Breast epithelium (tissue), 4 donors: ENCODE measurements at places on chromosomes 2 and 18.

GRCh38 chr18:48991319-48991660 is 40.5 kb upstream of the SMAD7 start:
- no peak overlapping the region for H3K4me3 ChIP-seq
- H3K36me3 ChIP-seq = no peaks in the 10 kb centered on the region
- H3K4me1 ChIP-seq = no peaks in the 10 kb centered on the region
- no peak for DNase-seq

DNA sequence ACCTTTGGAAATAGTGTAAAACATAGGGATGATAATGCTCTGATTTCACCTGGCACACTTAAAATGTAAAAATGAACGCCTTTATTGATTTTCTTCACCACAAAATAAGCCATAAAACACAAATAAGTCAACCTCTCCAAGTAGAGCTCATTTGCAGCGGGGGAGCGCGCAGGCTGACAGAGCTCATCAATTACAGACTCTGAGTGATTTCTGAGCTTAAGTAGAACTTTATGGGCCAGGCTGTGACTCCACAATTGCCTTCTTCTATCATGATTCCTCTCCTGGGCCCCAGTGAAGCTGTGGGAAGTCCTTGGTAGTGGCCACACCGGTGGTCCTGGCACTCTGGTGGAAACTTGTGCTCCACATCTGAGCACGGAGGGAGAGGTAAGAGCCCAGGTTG is 789.0 kb upstream of the RAB6C start:
- H3K36me3 ChIP-seq = no peaks in the 10 kb centered on the region
- DNase-seq = no peak
- no peaks in the 10 kb centered on the region for H3K4me1 ChIP-seq
- H3K4me3 ChIP-seq = no peak overlapping the region
- no peaks in the 10 kb centered on the region for H3K27me3 ChIP-seq

- H3K4me1 ChIP-seq = no peaks in the 10 kb centered on the region
- no peak for DNase-seq
- no peaks in the 10 kb centered on the region for H3K36me3 ChIP-seq
- no peak overlapping the region for H3K4me3 ChIP-seq
- no peaks in the 10 kb centered on the region for H3K27me3 ChIP-seq
These were observed 12.9 kb downstream of the GPR17 start for GRCh38 chr2:127658641-127659407.

GRCh38 chr2:227789803-227790202 is 23.8 kb upstream of the CCL20 start:
- H3K4me3 ChIP-seq = no peak overlapping the region
- H3K4me1 ChIP-seq = no peaks in the 10 kb centered on the region
- no peaks in the 10 kb centered on the region for H3K36me3 ChIP-seq
- H3K27ac ChIP-seq = no peak overlapping the region

GRCh38 chr2:101699755-101700461 is 2.4 kb downstream of the MAP4K4 start:
- H3K27ac ChIP-seq = peak overlapping the region; percentile 74
- no peaks in the 10 kb centered on the region for H3K4me1 ChIP-seq
- H3K27me3 ChIP-seq = no peaks in the 10 kb centered on the region

DNA sequence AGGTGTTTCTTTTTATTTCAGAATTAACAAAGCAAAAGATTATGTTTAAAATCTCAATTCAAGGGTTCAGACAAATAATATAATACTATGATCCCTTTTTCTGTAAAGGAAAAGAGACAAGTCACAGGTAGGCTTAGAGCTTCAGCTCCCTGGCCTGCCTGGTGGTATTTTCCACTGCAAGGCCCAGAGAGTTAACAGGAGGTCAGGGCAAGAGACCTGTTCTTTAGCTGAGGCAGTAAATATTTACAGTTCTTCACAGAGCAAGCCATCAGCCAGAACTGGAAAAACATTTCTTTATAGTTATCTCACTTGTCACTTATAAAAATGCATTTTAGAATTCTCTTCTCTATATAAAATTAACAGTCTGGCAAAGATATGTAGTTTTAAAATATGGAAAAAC is 70.1 kb downstream of the EPG5 start:
- H3K27me3 ChIP-seq = no peaks in the 10 kb centered on the region
- DNase-seq = no peak
- H3K27ac ChIP-seq = no peak overlapping the region
- H3K36me3 ChIP-seq = peaks cover 5% of the 10 kb centered on the region
- no peak overlapping the region for H3K4me3 ChIP-seq

- H3K4me1 ChIP-seq = no peaks in the 10 kb centered on the region
- no peak for DNase-seq
These were observed 1026.6 kb upstream of the DDX18 start for GRCh38 chr2:116787848-116788247.

- no peak for DNase-seq
- no peak overlapping the region for H3K4me3 ChIP-seq
These were observed 114.8 kb downstream of the PLB1 start for GRCh38 chr2:28610583-28611201.

GRCh38 chr18:38241216-38241615 is 675.6 kb upstream of the CELF4 start:
- no peaks in the 10 kb centered on the region for H3K4me1 ChIP-seq
- H3K36me3 ChIP-seq = no peaks in the 10 kb centered on the region
- DNase-seq = no peak
- H3K27me3 ChIP-seq = no peaks in the 10 kb centered on the region

GRCh38 chr2:61415265-61415664 is 55.6 kb downstream of the USP34 start:
- no peak overlapping the region for H3K4me3 ChIP-seq
- peaks cover 6% of the 10 kb centered on the region for H3K4me1 ChIP-seq
- no peaks in the 10 kb centered on the region for H3K27me3 ChIP-seq
- no peak overlapping the region for H3K27ac ChIP-seq

- no peak for DNase-seq
- H3K4me3 ChIP-seq = no peak overlapping the region
- H3K36me3 ChIP-seq = no peaks in the 10 kb centered on the region
- no peaks in the 10 kb centered on the region for H3K27me3 ChIP-seq
These were observed 6.4 kb downstream of the AGAP1 start for GRCh38 chr2:235500110-235500760.

GRCh38 chr2:32452338-32453064 is 95.7 kb downstream of the BIRC6 start:
- no peak overlapping the region for H3K4me3 ChIP-seq
- no peaks in the 10 kb centered on the region for H3K4me1 ChIP-seq
- no peaks in the 10 kb centered on the region for H3K36me3 ChIP-seq
- no peaks in the 10 kb centered on the region for H3K27me3 ChIP-seq
- no peak overlapping the region for H3K27ac ChIP-seq

GRCh38 chr2:215983581-215984351 is 29.6 kb downstream of the MREG start:
- peak overlapping the region; percentile 91 for H3K27ac ChIP-seq
- H3K36me3 ChIP-seq = no peaks in the 10 kb centered on the region
- no peak overlapping the region for H3K4me3 ChIP-seq
- H3K27me3 ChIP-seq = no peaks in the 10 kb centered on the region
- no peaks in the 10 kb centered on the region for H3K4me1 ChIP-seq
- DNase-seq = no peak

DNA sequence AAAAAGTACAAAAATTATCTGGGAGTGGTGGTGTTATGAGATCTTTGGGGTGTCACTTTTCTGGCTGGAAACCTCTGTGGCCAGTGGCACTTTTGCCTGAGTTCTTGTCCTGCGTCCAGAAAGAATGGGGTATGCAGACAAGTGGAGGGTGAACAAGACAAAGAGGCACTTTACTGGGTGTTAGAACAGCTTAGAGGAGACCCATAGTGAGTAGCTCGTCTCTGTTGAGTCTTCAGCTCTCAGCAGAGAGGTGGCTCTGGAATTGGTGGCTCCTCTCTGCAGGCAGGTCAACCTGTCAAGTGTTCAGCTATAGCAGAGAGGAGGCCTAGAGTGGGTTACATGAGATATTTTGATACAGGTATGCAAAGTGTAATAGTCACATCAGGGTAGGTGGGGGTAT is 26.1 kb downstream of the CRYGD start:
- no peak overlapping the region for H3K4me3 ChIP-seq
- no peaks in the 10 kb centered on the region for H3K27me3 ChIP-seq
- DNase-seq = no peak
- H3K4me1 ChIP-seq = no peaks in the 10 kb centered on the region

GRCh38 chr2:111221701-111222100 is 101.0 kb downstream of the BCL2L11 start:
- H3K27ac ChIP-seq = no peak overlapping the region
- H3K36me3 ChIP-seq = no peaks in the 10 kb centered on the region
- H3K4me3 ChIP-seq = no peak overlapping the region
- no peak for DNase-seq
- H3K27me3 ChIP-seq = no peaks in the 10 kb centered on the region
- H3K4me1 ChIP-seq = no peaks in the 10 kb centered on the region

- H3K36me3 ChIP-seq = no peaks in the 10 kb centered on the region
- DNase-seq = no peak
- H3K27ac ChIP-seq = no peak overlapping the region
- H3K4me1 ChIP-seq = no peaks in the 10 kb centered on the region
- no peak overlapping the region for H3K4me3 ChIP-seq
- H3K27me3 ChIP-seq = no peaks in the 10 kb centered on the region
These were observed 486.7 kb downstream of the EPHA4 start for GRCh38 chr2:221085341-221085900.

DNA sequence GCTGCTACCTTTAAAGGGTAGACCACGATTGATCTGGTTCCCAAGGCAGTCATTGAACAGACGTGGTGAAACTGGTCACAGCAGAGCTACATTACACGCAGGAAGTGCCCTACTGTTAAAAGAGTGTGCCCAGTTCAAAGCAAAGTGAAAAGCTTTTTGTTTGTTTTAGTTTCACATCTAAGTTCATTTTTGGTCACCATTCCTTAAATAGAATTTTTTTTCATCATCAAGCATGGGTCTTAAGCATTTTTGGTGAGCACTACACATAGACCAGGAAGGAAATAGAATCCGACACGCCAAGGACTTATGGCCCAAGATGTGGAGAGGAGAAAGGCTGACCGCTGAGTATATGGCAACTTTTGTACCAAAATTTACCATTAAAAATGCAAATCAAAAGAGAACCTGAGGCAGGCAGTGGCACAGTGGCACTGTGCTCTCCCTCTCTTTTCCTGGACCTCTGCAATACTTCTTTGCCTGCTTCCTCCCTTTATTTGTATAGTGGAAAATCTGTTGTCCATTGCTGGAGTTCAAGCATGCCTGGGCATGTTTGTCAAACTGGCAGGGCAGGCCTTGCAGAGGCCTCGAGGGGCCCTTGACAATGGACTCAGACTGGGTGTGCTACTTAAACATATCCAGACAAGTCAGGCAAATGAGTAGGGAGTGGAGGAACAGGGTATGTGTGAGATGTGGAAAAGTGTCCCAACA is 42.6 kb upstream of the HNRNPA3 start:
- H3K4me1 ChIP-seq = no peaks in the 10 kb centered on the region
- peak overlapping the region; percentile 57 for H3K27ac ChIP-seq
- peak; percentile 84 for DNase-seq
- H3K4me3 ChIP-seq = no peak overlapping the region
- H3K27me3 ChIP-seq = no peaks in the 10 kb centered on the region

- no peak overlapping the region for H3K4me3 ChIP-seq
- H3K4me1 ChIP-seq = no peaks in the 10 kb centered on the region
- H3K27me3 ChIP-seq = no peaks in the 10 kb centered on the region
- no peaks in the 10 kb centered on the region for H3K36me3 ChIP-seq
These were observed 168.0 kb downstream of the CERS6 start for GRCh38 chr2:168624028-168624427.

GRCh38 chr2:44250376-44250775 is 24.9 kb upstream of the SLC3A1 start:
- H3K36me3 ChIP-seq = no peaks in the 10 kb centered on the region
- H3K27me3 ChIP-seq = no peaks in the 10 kb centered on the region
- H3K4me1 ChIP-seq = no peaks in the 10 kb centered on the region
- H3K27ac ChIP-seq = no peak overlapping the region

- H3K27ac ChIP-seq = peak overlapping the region; percentile 85
- H3K4me1 ChIP-seq = no peaks in the 10 kb centered on the region
- no peaks in the 10 kb centered on the region for H3K36me3 ChIP-seq
- no peaks in the 10 kb centered on the region for H3K27me3 ChIP-seq
- no peak for DNase-seq
These were observed 99.8 kb upstream of the FZD7 start for GRCh38 chr2:201933792-201934237.

GRCh38 chr2:72148003-72148836 is 558 bp upstream of the CYP26B1 start:
- peaks cover 75% of the 10 kb centered on the region for H3K27me3 ChIP-seq
- no peak overlapping the region for H3K27ac ChIP-seq
- H3K4me3 ChIP-seq = peak overlapping the region; percentile 43
- H3K36me3 ChIP-seq = no peaks in the 10 kb centered on the region

- H3K27ac ChIP-seq = no peak overlapping the region
- H3K4me3 ChIP-seq = no peak overlapping the region
- no peaks in the 10 kb centered on the region for H3K27me3 ChIP-seq
- no peak for DNase-seq
- no peaks in the 10 kb centered on the region for H3K4me1 ChIP-seq
These were observed 58.9 kb downstream of the TRAPPC8 start for GRCh38 chr18:31884020-31884419.

DNA sequence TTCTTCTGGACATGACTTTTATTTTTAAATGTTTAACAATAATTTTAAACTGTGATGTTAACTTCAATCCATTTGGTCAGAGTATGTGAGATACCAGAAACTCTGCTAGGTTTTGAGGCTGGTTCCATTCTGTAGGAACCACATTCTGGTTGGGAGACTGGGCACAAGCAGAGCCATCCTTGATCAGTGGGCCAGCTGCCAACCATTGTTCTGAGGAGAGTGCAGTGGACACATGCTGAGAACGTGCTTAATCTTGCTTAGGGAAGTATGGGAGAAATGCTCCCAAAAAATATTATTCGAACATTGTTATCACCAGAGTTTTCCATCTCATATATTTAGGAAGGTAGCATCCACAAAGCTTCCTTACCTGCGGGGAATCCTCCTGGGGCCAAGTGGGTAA is 155.8 kb downstream of the RTN4 start:
- H3K4me3 ChIP-seq = no peak overlapping the region
- no peaks in the 10 kb centered on the region for H3K27me3 ChIP-seq
- no peak for DNase-seq
- no peak overlapping the region for H3K27ac ChIP-seq
- no peaks in the 10 kb centered on the region for H3K4me1 ChIP-seq

DNA sequence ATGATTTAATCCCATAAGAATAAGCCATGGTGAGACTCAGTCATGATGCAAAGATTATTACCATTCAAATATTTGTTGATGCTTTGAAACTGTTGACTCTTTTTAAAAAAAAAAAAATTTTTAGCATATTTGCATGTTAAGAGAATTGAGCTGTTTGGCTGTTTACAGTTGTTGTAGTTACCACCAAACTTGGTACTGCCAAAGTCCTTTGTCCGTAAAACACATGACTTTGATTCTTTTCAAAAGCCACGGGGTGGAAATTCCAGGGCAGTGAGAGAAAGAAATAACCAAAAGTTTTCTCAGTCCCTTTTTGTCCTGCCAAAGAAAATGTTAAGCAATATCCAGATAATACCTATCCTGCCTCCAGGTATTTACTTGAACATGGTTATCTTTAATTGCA is 474.8 kb downstream of the METTL4 start:
- no peaks in the 10 kb centered on the region for H3K27me3 ChIP-seq
- no peak for DNase-seq
- H3K4me3 ChIP-seq = no peak overlapping the region

DNA sequence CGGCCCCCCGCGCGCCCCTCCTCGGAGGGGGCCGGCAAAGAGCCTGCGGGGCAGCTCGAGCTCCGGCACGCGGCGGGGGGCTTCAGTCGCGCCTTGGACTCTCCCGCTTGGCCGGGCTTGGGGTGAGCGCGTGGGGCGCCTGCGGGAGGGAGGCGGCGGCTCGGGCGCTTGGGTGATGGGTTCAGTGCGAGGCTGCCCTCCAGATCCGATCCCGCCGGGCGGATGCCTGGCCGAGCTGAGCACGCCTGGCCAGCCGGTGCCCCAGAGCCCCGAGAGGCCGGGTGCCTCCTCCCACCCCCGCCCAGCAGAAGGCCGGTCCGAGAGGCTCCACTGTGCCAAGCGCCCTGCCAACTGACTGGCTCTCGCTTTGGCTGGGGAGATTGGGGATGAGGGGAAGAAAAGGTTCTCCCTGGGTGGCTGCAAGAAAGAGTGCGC is 273 bp upstream of the NXPH2 start:
- no peak for DNase-seq
